Smooth muscle cell of trachea (primary cell): ENCODE measurements at places on chromosomes 4 and X. TPM values are rescaled to one million over a fixed set of nuclear protein-coding genes. Genes with fewer than 3 reads are reported as not detected.

Gene PAGE5
- not detected in 2 replicates for total RNA-seq

Gene CDX4
- total RNA-seq = not detected in 2 replicates

Gene RENBP
- 1.3 and 1.5 TPM in 2 replicates for total RNA-seq

Gene PLP1
- 0.44 and 1.5 TPM in 2 replicates for total RNA-seq

Gene PPP4R3C
- total RNA-seq = not detected in 2 replicates

Gene SYTL4
- 3.1 and 8.6 TPM in 2 replicates for total RNA-seq

Gene NDP
- total RNA-seq = 0.17 and 0.44 TPM in 2 replicates

Gene INTS12
- 20.8 and 20.9 TPM in 2 replicates for total RNA-seq

Gene ZFP42
- 0.15 and 0.33 TPM in 2 replicates for total RNA-seq

Gene TFE3
- total RNA-seq = 45.1 and 66.0 TPM in 2 replicates

Gene SOX3
- total RNA-seq = 0.15 TPM in 1 of 2 replicates, not detected in the other
